ENCODE measurements at places on chromosomes 3 and 15.

DNA sequence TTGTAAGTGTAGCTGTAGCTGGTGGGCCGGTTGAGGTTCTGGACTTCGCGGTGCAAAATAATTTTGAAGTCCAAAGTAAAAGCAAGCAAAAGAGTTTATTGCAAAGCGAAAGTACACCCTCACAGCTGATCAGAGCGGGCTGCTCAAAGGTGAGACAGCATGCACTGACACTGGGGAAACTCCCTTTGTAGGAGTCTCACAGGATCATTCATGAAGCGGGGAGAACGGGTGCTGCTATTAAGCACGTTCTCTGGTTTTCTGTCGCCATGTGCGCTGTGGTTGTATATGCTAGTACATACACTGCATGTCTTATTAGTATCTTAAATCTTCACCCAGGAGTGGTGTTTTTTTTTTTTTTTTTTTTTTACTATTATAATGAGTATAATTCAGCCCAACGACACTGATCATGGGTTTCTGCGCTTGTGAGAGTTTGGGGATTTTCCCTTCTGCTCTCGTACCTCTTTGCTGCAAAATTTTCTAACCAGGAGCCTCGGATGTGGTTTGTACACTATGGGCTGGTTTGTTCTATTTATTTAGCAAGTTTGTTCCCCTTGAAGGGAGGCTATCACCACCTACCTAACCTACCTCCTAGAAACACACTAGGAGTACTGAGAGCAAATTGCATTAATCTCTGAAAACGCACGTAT lies 1.4 kb upstream of the AP4E1 start:
- peak; percentile 73 for DNase-seq

DNA sequence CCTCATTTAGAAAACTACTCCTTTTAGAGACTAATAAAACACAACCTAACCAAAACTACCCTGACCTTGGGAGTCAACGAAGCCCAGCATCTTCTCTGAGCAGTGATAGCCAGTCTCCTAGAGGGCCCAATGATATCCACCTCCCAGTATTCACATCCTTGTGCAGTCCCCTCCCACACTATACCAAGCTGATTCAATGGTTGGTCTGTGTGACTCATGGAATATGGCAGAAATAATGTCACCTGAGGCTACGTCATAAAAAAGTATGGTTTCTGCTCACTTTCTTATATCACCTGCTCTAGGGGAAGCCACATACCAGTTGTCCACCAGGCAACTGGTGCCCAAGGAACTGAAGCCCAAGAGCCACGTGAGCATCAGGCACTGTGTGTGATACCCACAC lies 21.4 kb upstream of the USF3 start:
- DNase-seq: no peak

DNA sequence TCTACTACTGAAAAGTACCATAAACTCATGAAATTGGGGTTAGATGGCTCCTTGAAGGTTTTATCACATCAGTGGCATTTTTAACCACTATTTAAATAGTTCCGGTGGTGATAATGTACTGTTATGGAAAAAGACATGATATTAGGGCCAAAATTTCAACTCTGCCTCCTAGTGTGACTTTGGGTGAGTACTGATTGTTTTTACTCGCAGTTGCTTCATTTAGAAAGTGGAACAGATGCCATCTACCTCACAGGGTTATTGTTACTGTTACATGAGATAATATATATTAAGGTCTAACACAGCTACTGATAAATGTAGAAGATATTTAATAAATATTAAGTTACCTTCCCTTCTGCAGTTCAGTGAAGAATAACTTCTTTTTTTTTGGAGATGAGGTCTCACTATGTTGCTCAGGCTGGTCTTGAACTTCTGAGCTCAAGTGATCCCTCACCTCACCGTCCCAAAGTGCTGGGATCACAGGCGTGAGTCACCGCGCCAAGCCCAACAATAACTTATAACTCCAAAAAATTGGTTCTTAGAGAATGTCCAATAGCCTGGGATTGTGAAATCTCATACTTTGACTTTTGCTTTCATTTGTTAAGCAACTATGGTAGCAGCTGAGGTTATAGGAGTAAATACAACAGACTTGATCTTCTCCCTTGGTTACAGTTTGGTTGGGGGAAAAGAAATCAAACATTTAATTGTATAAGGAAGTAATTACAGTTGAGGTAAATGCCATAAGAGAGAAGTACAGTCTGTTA lies 48.3 kb downstream of the MEF2A start:
- DNase-seq: no peak

- no peak for DNase-seq
These were observed 550.7 kb upstream of the DPPA4 start for GRCh38 chr3:109888026-109888425.

GRCh38 chr3:21117370-21117769 lies 633.6 kb downstream of the ZNF385D start:
- no peak for DNase-seq

DNA sequence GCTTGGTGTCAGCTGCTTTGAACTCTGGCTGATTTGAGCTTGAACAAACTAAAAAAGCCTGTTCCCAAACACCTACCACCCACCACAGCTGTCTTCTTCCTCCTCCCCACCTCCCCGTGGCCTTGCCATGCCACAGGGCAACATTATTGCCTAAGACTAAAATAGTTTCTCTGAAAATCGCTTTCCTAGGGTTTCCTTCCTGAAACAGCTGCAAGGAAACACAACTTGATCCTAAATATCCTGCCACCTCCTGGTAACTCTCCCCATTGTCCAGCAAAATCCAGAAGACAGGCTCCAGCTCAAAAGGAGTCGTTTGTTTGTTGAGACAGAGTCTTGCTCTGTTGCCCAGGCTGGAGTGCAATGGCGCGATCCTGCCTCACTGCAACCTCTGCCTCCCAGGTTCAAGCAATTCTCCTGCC lies 193.9 kb upstream of the TPM1 start:
- DNase-seq: no peak
